ENCODE measurements at places on chromosomes 6 and 20.

DNA sequence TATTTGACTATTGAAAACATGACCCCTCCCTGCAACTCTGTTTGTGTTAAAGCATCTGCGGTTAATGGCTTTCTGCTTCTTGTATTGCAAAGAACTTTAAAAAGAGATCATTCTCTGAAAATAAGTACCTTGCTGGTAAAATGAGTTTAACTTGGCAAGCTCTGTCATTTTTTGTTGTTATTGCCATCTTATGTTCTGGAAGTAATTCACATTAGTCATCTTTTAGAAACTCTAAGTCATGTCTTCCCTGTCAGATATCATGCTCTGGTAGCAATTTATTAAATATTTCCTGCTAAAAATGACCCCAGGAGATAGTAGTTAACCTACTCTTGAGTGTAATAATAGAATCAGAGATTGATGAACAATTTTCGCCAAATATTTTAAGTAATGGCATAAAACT lies 890.6 kb downstream of the KIF16B start:
- DNase-seq = no peak

DNA sequence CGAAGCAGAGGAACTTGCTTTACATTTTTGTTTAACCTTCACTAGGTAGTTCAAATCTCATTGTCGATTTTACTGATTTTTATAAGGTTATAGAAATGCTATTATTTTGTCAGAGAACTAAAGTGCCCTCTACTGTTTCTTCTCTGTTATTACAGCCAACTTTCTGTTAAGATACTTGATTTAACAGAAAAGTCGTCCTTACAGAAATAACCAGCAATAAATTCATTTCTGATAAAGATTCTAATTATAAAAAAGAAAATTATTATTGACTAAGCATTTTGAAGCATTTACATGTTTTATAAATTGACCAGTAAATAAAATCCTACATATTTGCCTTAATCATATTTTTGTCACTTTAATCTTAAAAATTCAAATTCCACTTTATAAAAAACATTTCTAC lies 60.8 kb downstream of the OGFRL1 start:
- peak; percentile 39 for DNase-seq

GRCh38 chr6:55704421-55704820 lies 125.4 kb upstream of the HMGCLL1 start:
- no peak for DNase-seq

DNA sequence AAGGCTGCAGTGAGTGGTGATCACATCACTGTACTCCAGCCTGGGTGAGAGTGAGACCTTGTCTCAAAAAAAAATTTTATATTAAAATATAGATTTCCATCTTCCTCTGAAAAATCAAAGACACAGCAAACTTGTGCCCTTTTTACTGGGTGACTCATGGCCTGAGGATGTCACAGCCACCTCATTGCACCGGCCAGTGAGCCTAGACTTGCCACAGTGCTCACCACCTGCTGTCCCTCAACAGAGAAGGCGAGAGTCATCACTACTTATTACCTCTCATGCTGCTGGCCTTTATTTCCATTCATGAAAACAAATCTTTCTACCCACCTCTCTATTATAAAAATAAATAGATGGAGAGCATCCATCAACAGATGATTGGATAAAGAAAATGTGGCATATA lies 295.8 kb downstream of the PREX1 start:
- DNase-seq = no peak

DNA sequence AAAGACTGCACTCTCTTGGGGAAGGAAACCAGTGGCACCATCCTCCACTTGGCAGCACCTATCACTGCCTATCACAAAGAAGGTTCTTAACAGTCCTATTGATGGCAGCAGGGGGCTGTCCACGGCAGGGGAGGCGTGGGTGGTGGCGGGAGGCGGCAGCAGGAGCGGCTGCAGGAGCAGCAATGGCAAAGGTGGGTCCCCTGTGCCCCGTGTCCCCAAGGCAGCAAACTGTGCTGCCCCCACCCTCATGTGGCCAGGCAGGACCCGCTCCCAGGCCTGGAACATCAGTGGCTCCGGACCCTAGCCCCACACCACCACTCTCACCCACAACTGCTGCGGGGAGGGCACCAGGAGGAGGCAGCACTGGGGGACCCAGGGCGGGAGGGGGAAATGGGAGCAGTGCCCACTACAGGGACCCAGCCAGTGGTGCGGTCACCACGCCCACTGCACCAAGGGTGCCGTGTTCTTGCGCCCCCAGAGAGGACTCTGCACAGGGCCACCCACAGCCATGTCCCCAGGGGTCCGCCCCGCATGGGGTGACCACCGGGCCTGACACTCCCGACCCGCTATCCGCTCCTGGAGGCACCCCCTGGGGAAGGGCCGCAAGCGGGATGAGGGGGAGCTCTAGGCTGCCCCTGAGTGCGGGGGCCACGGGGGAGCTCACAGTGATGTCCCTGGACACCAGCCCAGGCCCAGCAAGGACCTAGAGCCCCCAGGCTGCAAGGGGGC lies 54.6 kb downstream of the GMDS start:
- DNase-seq = no peak

GRCh38 chr6:108661430-108661829 lies 100.7 kb downstream of the FOXO3 start:
- no peak for DNase-seq

DNA sequence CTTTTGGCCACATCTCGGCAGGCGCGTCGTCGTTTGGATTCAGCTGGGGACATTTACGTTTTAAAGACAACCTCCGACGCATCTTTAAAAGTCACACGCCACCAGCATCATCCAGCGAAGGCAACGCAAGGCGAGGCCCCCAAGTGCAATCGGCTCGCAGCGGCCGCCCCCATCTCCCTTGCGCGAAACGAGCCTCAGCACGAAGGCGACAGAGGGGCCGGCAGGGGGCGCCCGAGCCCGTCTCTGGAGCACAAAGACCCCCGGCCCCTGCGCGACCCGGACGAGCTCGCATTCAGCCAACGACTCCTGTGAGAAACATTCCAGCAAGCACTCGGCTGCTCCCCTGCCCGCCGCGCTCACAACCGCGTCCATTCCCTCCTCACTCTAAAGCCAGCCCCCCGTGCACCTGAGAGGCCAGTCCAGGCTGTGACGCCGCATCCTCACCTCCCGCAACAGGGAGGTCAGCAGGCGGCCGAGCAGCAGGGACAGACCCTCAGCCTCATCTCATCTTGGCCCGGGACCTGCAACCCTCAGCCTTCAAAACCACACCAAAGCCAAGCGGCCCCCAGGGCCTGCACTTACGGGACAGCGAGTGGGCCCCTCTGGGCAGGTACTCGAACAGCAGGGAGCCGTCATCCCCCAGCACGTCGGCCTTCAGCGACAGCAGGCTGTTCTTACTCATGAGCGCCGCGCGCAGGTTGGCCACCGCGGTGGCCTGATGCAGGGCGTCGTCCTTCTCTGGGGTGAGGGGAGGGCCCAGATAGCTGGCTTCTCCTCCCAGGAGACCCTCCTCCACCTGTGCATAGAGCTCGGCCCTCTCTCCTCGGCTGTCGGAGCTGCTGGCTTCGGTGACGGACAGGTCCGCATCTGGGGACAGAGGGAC lies 35.8 kb downstream of the SLC2A4RG start:
- no peak for DNase-seq

DNA sequence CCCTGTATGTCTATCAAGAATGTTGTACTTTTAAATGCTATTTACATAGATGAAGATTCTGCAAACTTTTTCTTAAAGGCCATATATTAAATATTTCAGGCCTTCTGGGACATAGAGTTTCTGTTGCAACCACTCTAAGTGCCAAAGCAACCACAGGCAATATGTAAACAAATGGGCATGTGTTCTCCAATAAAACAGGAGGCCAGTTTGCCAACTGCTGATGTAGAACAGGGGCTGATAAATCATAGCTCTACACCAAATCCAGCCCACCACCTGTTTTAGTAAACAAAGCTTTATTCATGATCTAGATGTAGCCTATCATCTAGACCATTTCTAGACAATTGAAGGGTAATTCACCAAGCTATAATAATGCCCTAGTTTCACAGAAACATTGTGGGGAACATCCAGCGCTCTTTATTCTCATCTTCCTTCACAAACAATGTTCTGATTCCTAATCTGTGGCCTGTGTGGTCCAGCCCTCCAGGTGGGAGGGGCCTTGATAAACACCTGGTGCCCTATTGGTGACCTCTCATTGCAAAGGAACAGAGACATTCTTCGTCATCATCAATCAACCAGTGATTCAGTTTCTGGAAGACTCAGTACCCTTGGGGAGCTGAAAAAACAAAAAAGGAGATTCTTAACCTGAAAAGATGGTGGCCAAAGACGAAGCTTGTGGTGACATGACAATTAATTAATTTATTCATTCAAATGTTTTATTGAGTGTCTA lies 80.2 kb downstream of the PREP start:
- DNase-seq = no peak

DNA sequence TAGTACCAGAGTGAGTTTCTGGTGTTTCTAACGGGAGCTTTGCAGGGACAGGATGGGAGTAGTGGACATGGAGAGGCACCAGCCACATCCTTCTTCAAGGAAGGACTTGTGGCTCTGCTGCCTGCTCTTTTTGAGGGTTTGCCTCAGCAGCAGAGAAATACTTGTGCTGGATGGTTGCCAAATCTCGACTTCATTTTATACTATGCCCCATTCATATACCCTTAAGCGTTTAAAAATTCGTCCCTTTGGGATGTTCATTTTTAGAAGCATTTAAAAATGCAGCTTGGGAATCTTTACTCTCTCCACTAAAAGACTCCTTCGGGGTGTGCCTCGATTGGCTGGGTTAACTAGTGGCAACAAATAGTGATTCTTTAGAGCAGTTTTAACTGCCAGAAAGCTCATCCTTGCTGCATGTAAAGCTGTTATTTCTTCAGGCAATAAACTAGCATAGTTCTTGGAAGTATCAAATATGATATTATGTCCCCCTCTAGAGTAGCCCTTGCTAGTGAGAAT lies 126.5 kb upstream of the B3GAT2 start:
- no peak for DNase-seq

DNA sequence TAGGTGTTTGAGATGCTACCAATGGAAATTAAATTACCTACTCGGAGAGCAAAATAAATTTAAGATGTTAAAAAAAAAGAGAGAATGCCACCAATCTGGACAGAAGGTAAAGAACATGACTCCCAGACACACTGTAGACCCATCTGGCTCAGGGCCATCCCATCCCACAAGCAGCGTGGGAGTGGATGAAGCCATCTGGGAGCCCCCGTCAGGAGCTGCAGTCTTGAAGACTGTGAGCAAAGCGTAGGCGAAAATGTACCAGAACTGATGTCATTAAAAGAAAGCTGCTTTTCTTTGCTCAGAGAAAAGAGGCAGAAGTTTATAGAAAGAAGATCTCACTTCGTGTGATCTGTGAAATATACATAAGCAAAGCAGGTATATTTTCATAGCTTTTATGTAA lies 815.7 kb downstream of the QKI start:
- no peak for DNase-seq

DNA sequence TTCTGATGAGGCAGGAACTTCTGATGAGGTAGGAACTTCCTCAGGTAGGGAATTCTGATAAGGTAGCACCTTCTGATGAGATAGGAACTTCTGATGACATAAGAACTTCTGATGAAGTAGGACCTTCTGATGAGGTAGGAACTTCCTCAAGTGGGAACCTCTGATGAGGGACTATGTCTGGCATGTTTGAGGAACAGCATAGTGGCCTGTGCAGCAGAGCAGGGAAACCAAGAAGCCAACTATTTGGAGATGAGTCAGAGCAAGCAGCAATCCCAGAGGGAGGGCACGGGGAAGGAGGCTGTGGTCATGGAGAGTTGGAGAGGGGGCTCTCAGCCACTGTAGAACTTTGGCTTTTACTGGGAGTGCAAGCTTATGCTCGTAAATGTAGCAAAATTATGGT lies 132.4 kb downstream of the CFAP61 start:
- DNase-seq = no peak

GRCh38 chr6:16257999-16258708 lies 19.8 kb downstream of the GMPR start:
- no peak for DNase-seq

DNA sequence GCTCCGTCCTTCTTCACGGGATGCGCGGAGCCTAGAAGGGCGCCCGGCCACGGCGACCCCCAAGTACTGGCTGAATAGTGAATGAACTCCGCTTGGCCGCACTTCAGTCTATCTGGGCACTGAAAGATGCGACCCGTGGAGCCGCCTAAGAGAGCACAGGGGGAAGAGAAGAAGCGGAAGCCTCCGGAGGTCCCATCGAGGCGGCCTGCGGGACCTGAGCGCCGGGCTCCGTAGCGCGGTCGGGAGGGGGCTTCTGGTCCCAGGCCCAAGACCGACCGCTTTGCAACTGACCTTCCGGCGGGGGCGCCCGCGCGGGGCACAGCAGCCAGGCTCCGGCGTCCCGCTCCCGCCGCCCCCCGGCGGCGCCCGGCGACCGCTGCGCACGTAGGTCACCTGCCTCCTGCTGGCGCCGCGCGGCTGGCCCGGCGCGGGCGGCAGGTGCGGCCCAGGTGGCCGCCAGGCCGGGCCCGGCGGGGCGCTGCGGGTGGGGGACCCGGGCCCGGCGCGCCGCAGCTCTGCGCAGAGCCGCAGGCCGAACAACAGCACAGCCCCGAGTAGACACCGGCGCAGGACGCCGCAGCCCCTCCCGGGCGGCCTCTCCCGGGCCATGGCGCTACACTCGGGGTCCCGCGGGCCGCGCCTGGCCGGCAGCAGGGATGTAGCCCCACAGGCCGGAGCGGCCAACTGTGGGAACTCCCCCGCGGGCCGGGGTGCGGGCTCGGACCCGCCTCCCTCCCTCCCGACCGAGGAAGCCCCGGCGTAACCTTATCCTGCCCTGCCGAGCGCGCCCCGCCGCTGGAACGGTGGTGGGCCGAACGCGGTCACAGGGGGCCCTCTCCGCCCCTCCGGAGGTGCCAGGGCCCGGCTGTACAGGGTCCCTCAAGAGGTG lies at the start of gene METTL24:
Gene METTL24, minus strand, starts transcription at position 686 of the 889 bp plus-strand sequence. Its CDS starts 77 bp downstream, at position 609.
- DNase-seq = no peak

DNA sequence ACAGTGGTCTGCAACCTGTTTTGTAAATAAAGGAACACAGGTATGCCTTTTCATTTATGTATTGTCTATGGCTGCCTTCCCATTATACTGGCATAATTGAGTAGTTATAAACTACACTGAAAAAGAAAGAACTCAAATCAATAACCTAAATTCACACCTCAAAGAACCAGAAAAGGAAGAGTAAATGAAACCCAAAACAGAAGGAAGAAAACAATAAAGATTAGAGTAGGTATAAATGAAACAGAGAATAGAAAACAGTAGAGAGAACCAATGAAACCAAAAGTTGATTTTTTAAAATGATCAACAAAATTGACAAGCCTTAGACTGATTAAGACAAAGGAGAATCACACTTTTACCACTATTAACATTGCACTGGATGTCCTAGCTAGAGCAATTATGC lies 34.7 kb downstream of the FAM184A start:
- DNase-seq = no peak

DNA sequence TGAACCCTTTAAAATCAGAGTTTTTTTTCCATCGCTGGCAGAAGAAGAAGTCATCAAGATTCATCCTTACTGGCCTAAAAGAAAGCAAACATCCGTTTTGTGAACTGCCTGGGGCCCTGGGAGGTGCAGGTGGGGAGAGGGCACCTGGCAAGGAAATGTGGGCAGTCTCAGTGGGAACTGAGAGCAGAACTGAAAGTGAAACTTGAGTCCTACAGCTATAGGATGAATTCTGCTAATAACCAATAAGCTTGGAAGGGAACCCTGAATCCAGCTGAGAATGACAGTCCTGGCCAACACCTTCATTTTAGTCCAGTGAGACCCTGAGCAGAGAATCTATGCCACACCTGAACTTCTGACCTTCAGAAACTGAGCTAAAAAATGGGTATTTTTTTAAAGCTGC lies 130.1 kb upstream of the ASCC3 start:
- peak; percentile 93 for DNase-seq
